ENCODE measurements at places on chromosomes 5 and 9. TPM values are rescaled to one million over a fixed set of nuclear protein-coding genes. Genes with fewer than 3 reads are reported as not detected.

NOL6 gene
- 45.9 TPM for total RNA-seq

DNA sequence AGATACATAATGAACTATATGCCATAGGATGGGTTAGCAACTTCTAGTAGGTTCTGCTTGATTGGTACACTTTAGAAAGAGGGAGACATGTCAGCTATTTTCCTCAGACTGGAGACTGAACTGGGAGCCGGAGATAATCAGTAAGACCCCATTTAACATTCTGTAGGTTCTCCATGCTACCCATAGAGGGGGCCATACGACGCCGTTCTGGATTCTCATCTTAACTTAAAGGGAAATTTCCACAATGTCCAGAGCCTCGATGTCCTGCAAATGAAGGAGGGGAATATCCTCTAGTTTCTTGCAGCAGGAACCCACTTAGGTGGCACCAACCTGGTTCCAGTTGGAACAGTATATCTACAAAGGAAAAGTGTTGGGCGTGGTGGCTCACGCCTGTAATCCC lies 22.3 kb upstream of the NPM1 start:
- H3K4me1 ChIP-seq = peaks cover 3% of the 10 kb centered on the region
- H3K4me3 ChIP-seq = no peak overlapping the region
- peak; percentile 21 for DNase-seq
- H3K27me3 ChIP-seq = peaks cover 18% of the 10 kb centered on the region
- H3K27ac ChIP-seq = no peak overlapping the region

- no peaks in the 10 kb centered on the region for H3K36me3 ChIP-seq
- H3K27ac ChIP-seq = no peak overlapping the region
- DNase-seq = no peak
- no peak overlapping the region for H3K4me3 ChIP-seq
- no peaks in the 10 kb centered on the region for H3K4me1 ChIP-seq
Measured at GRCh38 chr5:111977436-111977829, 220.4 kb upstream of the NREP start.

DNA sequence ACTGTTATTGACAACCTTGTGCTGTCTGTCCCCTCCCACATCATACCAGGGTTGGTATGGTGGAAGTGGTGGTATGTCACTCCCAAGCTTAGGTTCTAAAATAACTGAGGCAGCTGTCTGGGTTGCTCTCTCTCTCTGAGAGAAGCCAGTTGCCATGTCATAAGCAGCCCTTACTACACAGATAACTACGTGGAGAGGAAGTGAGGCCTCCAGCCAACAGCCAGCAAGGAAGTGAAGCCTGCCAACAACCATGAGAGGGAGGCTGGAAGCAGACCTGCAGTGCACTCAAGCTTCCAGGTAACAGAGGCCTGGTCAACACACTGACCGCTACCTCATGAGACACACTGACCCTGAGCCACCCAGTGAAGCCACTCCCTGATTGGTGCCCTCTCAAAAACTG lies 18.6 kb downstream of the CTNNAL1 start:
- no peaks in the 10 kb centered on the region for H3K27me3 ChIP-seq
- DNase-seq = no peak
- peaks cover 4% of the 10 kb centered on the region for H3K4me1 ChIP-seq
- no peak overlapping the region for H3K27ac ChIP-seq
- H3K4me3 ChIP-seq = no peak overlapping the region

DNA sequence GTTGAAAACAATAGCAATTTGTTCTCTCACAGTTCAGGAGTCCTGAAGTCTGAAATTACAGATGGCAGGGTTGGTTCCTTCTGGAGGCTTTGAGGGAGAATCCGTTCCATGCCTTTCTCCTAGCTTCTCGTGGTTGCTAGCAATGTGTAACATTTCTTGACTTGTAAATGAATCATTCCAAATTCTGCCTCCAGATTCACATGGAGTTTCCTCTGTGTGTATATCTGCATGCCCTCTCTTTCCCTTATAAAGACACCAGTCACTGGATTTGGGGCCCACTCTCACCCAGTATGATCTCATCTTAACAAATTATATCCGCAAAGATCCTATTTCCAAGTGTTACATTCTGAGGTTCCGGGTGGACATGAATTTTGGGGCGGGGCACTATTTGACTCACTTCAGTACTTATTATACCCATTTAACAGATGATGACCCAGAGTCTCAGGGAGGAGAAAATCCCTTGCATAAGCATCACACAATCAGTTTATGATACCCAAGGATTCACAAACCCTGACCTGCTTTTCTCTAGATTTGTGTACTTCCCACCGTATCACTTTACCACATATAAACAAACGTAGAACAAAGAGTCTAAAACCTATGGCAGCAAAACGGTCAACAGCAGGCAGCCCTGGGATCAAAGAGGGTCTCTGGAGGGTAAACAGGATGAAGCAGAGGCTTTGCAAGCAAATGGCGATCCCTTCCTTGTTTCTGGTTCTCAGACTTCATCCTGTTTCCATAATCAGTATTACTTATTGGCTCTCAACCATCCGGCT lies 93.7 kb downstream of the C9orf152 start:
- no peaks in the 10 kb centered on the region for H3K4me1 ChIP-seq
- no peaks in the 10 kb centered on the region for H3K27me3 ChIP-seq
- no peak overlapping the region for H3K27ac ChIP-seq

DNA sequence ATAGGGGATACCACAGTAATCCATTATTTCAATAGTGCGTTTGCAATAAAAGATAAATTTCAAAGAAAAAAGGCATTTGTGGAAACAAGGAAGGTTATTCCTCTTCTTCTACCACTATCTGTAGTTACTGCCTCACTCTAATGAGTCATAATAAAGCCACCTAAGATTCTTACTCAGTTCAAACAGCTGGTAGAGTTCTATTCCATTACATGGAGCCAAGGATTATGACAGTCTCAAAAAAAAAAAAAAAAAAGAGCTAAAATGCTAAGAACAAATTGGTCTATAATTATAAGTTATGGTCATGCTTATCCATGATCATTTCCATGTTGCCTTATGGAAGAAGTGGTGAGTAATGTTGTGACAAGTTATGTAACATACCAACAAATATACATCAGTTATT lies 46.3 kb downstream of the DENND1A start:
- H3K36me3 ChIP-seq = peaks cover 18% of the 10 kb centered on the region
- H3K4me1 ChIP-seq = peaks cover 15% of the 10 kb centered on the region
- no peaks in the 10 kb centered on the region for H3K27me3 ChIP-seq
- no peak overlapping the region for H3K27ac ChIP-seq
- no peak overlapping the region for H3K4me3 ChIP-seq
- no peak for DNase-seq

ERBIN gene
- total RNA-seq = 35.1 TPM

SKP2 gene
- 60.2 TPM for total RNA-seq

MRNIP gene
- 19.8 TPM for total RNA-seq

KIAA1958 gene
- 14.9 TPM for total RNA-seq

SLC4A9 gene
- not detected for total RNA-seq

RNF183 gene
- not detected for total RNA-seq

OGN gene
- total RNA-seq = not detected

GRCh38 chr5:177540438-177540837 lies 13.9 kb downstream of the FAM193B start:
- H3K4me3 ChIP-seq = no peak overlapping the region
- H3K36me3 ChIP-seq = peaks cover 14% of the 10 kb centered on the region
- DNase-seq = no peak
- peaks cover 4% of the 10 kb centered on the region for H3K4me1 ChIP-seq
- H3K27ac ChIP-seq = no peak overlapping the region

DNA sequence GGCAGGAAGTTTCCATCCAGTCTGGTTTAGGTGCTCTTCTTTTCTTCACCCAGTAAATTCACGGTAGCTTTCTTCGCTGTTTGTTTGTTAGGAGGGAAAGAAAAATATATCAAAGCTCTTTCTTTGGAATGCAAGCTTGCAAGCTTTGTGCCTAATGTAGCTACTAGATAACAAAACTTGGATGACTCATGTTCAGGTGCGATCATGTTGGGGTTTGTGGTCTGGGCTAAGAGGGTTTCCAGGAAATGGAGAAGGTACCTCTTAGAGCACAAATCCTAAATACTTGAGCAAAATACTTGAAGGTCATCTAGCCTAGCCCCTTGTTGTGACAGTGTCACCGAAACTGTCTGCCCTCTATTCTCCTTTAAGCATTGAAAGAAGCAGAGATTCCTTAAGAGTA lies 17.7 kb downstream of the SRP19 start:
- H3K4me1 ChIP-seq = peaks cover 32% of the 10 kb centered on the region
- peaks cover 31% of the 10 kb centered on the region for H3K36me3 ChIP-seq
- peak overlapping the region; percentile 85 for H3K27ac ChIP-seq

- no peaks in the 10 kb centered on the region for H3K27me3 ChIP-seq
- no peaks in the 10 kb centered on the region for H3K4me1 ChIP-seq
- no peak overlapping the region for H3K27ac ChIP-seq
- no peak overlapping the region for H3K4me3 ChIP-seq
- DNase-seq = no peak
Measured at GRCh38 chr5:149406203-149406978, 27.3 kb upstream of the IL17B start.

GRCh38 chr5:153988510-153988909 lies 50.2 kb downstream of the FAM114A2 start:
- H3K36me3 ChIP-seq = peaks cover 4% of the 10 kb centered on the region
- H3K27me3 ChIP-seq = no peaks in the 10 kb centered on the region
- no peaks in the 10 kb centered on the region for H3K4me1 ChIP-seq
- no peak for DNase-seq
- no peak overlapping the region for H3K27ac ChIP-seq

DNA sequence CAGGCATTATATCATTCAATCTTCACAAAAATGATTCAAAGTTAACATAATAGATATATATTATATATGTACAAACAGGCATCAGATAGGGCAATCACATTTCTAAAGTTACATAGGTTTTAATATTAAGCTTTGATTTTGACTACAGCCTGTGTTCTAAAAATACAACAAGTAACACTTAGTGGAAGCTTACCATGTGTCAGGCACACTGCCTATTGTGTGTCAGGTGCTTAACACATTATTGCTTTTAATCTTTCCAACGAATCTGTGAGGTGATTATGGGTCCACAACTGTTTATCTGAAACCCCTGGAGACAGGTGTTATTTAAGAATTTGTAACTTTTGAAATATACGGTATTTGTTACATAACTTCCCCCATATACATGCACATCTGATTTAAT lies 25.2 kb downstream of the FBN2 start:
- H3K4me1 ChIP-seq = no peaks in the 10 kb centered on the region
- DNase-seq = no peak
- H3K4me3 ChIP-seq = no peak overlapping the region
- H3K27ac ChIP-seq = no peak overlapping the region

CD14 gene
- total RNA-seq = 0.41 TPM

GRCh38 chr5:14872070-14872989 lies 752 bp upstream of the ANKH start:
- peaks cover 17% of the 10 kb centered on the region for H3K36me3 ChIP-seq
- DNase-seq = peak; percentile 82
- no peaks in the 10 kb centered on the region for H3K27me3 ChIP-seq
- H3K27ac ChIP-seq = peak overlapping the region; percentile 88
- H3K4me3 ChIP-seq = peak overlapping the region; percentile 80
- H3K4me1 ChIP-seq = peaks cover 28% of the 10 kb centered on the region

Data from activated CD8-positive, alpha-beta T cell treated with anti-CD3 and anti-CD28 coated beads for 36 hours (primary cell).